ENCODE measurements at places on chromosomes 16 and 17. TPM values are rescaled to one million over a fixed set of nuclear protein-coding genes. Genes with fewer than 3 reads are reported as not detected.

- DNase-seq = no peak
Measured at GRCh38 chr17:9537177-9537776, 38.3 kb downstream of the STX8 start.

DNA sequence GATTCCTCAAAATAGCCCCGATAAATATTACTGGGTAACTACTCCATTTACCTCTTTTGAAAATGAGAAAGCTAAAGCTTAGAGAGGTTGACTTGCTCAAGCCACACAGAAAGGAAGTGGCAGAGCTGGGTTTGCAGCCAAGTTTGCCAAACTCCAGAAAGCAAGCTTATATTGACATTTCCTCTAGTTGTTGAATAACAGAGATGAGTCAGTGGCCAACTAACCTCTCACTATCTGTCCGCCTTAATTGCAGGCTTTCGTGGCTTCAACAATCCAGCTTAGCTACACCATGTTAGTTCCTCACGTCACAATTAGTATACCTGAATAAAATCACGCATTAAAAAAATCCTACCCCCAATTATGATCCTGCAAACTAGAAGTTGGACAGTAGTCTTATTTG lies 151.7 kb downstream of the CNTNAP4 start:
- no peak for DNase-seq

DNA sequence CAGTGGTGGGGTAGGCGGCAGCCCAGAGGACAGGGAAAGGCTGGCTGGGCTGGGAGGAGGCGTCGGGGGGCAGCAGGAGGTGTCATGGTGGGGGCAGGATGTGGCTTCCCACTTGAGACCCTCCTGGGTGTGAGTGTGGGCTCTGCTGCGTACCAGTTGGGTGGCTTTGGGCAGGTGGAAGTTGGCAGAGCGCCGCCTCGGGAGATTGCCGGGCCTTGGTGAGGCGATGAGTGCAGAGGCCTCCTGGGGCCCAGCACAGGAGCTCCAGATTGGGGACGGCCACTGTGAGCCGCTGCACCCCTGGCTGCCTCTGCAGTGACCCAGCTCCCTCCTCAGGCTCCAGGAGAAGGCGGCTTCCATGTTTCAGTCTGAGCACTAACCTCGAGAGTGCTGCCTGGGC lies 13.8 kb downstream of the GPT2 start:
- DNase-seq = no peak

DNA sequence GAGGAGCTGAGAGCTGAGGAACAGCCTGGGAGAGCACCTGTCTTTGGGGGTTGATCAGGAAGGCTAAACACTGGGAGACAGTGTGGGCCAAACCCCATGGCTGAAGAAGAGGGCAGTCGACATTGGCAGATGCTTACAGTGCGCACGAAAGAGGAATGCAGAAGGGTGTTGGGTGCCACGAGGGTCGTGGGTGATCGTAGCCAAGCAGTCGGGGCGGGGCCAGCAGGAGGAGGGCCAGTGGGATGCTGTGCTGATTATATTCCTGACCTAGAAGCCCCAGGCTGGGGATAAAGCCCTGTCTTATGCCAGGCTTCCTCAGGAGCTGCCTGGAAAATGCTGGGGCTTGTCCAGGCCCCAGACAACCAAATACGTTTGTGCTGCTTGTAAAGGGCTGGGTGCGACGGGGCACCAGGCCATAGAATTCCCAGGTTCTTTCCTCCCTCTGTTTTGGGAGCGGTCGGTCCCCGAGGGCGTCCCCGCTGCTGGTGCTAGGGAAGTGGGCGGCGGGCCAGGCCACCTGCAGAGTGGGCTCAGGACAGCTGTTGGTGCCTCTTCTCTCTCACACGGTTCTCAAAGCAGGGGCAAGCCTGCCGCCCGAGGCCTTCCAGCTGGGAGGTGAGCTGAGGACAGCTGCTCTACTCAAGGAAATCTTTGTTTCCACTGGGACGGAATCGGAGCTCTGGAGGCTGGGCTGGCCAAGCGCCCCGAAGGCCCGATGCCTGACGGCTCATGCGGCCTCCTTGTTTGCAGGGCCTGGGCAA lies 10.0 kb downstream of the C1QTNF1 start:
- DNase-seq = peak; percentile 100

DNA sequence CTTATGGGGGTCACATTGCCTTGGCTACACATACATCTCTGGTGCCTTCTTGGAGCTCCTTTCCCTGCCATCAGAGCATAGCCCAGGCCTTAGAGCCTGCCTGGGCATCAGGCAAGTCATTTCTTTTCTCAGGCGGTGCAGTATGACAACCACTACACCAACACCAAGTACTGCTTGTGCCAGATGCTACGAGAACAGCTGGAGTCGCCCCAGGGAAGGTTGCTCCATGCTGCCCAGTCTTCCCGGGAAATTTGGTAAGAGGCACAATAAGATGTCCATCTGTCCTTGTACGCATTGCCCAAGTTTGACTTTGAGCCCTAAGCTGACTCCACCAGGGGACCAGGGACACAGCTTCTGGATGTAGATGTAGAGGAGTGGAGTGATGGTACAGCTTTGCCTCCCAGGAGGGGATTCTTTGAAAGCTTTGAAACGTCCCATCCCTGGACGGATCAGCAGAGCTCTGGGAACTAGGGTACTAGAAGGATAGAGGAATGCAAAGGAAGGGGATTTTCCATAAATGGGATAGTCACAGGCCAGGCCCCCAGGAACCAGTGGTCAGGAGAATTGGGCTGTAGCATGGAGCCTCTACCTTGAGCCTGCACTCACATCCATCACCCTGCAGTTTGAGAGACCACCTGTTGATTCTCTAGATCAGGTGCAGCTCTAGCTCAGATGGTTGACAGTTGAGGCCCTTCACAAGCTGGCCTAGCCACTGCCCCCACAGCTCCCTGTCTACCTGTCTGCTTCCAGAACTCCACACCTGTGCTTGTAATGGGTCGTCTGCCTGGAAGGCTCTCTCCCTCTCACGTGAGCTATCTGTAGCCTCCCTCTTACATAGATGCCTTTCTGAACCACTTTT lies 11.0 kb upstream of the NFATC3 start:
- DNase-seq = no peak

DNA sequence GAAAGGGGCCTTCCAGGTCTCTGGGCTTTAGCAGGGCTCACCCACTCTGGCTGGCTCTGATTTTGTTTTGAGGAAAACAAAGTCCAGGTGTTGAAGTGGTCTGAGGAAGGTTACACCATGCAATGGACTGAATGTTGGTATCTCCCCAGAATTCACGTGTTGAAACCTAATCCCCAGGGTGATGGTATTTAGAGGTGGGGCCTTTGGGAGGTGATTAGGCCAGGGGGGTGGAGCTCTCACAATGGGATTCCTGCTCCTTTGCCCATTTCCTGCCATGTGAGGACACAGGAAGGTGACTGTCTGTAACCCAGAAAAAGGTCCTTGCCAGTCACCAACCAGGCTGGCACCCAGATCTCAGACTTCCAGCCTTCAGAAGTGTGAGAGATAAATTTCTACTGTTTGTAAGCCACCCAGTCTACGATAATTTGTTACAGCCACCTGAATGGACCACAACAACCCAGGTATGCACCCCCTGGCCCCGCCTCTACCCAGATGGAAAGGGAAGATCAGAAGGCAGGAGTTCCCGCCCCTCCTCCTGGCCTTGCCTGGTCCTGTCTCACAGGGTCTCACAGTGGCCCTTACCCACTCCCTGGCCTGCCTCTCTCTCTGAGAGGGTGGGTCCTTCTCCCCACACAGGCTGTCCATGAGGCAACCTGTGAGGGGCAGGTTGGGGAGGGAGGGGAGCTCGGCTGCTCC lies 32.0 kb downstream of the LRRC75A start:
- DNase-seq = no peak

DNA sequence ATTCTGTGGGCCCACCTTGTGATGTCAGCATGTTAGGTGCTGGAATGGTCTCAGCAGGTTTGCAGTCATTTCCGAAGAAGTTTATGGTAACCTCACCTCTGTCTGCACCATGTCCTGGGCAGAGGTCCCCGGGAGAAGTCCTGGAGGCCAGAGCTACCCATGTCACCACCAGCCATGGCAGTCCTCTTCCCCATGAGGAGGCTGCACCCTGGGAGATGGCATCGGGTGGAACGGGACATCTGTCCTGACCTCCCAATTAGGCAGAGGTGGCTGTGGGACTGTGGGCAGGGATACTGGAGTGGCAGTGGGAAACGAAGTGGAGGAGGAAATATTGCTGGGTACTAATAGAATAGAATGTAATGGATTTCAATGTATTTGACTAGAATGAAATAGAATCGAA lies 511.8 kb upstream of the WSB1 start:
- DNase-seq = no peak

- DNase-seq = peak; percentile 75
Measured at GRCh38 chr17:82872591-82873520, 33.0 kb upstream of the ZNF750 start.

- no peak for DNase-seq
Measured at GRCh38 chr17:76541739-76542454, 2.1 kb downstream of the PRCD start.

RPAIN gene
- total RNA-seq = 36.1 TPM

TMEM100 gene
- 1.0 TPM for total RNA-seq

PAFAH1B1 gene
- total RNA-seq = 49.6 TPM

SCN4A gene
- total RNA-seq = 12.4 TPM

ABCA6 gene
- not detected for total RNA-seq

TAC4 gene
- total RNA-seq = not detected

MYLK3 gene
- total RNA-seq = 0.26 TPM

C16orf96 gene
- not detected for total RNA-seq

Measured in SJCRH30 (cell line).